ENCODE measurements at places on chromosomes 16 and 17.
A peak's percentile ranks its signal among the peaks of the same experiment; 100 is the strongest.

DNA sequence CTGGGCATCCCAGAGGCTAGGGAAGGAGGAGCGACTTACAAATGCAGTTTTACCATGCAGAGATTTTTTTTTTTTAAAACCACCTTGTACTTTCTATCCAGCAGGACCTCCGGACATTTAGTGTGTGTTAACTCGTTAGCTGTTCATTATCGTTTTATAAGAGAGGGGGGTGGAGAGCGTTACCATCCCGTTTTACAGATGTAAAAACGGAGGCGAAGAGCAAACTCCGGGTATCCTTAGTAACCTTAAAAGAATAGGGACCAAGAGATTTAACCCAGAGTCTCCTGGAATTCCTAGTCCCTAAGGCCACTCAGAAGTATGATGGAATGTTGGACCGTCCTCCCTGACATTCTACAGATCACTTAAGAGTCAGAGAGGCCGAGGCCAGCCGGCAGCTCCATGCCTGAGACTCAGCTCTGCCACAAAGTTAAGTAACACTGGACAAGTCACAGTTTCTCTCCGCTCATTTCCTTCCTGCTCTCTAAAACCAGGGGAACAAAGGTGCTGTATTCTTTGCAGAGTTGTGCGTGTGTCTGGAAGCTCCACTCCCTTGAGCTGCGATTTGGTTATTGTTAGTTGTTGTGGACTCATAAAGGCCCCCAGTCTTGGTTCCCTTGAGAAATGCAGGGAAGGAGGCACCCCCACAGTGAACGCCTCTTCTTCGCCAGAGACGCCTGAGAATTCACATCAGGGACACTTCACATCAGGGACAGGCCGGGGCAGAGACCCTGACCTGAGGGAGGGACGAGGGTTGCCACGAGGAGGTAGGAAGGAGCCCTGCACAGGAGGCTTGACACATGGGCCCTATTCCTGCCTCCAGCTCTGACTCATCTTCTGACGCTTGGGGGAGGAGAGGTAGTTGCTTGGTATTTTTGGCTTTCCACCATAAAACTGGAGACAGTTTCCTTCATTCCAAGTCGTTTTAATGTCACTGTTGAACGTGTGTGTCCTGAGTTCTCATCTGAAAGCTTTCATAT is 1.2 kb downstream of the DUSP14 start:
- peak; percentile 90 for DNase-seq

GRCh38 chr17:42453439-42453838 is 5.2 kb upstream of the ATP6V0A1 start:
- no peak for DNase-seq

GRCh38 chr16:82037251-82037650 is 2.2 kb downstream of the HSD17B2 start:
- DNase-seq = no peak

GRCh38 chr17:63561819-63562218 is 11.5 kb downstream of the DCAF7 start:
- DNase-seq = no peak

DNA sequence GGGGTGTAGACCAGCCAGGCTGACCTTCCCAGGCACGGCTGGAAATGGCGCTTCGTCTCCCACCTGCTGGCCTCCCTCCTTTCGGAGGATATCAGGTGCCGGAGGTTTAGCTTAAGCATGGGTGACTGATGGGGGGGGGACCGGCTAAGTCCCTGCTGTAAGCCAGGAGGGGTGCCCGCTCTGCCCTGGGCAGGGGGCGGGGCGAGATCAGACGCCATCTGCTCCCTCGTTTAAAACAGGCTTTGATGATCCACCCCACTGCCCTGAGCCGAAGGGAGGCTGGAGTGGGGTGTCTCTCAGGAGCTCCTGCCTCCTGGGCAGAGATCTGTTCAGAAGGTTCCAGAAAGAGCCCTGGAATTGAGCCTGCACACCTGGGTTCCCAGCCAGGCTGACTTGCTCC is 26.0 kb downstream of the C16orf74 start:
- DNase-seq = no peak

DNA sequence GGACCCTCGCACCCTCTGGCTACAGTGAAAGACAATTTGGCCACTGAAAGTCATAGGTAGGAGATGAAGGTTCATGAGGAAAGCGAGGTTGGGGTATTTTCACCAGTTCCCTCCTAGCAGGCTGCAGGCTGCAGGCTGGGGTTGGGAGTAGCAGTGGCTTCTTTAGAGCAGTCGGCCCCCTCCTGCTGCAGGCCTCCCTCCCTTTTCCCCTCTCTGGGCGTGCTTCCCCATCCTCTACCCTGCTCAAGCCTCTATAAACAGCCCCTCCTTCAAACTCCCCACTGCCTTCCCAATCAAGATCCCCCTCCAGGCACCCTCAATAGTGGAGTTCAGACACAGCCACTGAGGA is 41.8 kb downstream of the GAS7 start:
- no peak for DNase-seq
